Aorta (tissue), 5 donors: ENCODE measurements at places on chromosomes 16 and 17. TPM values are rescaled to one million over a fixed set of nuclear protein-coding genes. Genes with fewer than 3 reads are reported as not detected.

DNA sequence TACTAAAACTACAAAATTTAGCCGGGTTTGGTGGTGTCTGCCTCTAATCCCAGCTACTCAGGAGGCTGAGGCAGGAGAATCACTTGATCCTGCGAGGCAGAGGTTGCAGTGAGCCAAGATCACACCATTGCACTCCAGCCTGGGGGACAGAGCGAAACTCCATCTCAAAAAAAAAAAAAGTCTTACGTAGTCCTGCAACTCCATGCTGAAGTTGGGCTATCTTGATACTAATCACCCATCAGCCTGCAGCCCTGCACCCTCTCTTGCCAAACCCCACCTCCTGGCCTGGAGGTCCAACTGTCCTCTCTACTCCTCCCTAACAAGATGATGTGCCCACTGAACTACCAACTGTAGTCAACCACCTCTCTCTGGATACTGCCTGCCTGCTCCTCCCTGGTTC, 4.8 kb downstream of the TMEM170A start:
- DNase-seq = no peak

DNA sequence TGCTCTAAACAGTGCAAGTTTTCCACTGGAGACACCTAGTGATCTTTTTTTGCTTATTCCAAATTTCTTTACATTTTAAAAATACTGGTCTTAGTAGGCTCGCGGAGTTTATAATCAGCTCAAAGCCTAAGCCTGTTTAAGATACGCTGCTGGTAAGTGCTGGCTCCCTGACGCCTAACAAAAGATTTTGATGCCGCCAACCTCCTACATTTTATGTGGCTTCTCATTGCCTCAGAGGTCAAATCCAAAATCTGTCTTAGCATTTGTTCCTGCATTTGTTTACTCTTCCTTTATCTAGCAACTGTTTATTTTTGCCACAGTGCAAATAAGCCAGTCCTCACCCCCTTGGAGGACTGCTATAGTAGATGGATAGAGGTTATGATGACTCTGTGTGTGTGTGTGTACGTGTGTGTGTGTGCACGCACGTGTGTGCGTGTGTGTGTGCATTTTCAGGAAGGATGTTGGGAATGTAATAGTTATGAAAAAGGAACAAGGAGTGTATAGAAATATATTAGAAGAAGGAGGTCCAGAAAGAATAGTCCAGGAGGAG, 24.8 kb downstream of the HS3ST3B1 start:
- no peak for DNase-seq

The CRYM gene
- total RNA-seq = not detected

The NPIPA3 gene
- 5.4 TPM for total RNA-seq

DNA sequence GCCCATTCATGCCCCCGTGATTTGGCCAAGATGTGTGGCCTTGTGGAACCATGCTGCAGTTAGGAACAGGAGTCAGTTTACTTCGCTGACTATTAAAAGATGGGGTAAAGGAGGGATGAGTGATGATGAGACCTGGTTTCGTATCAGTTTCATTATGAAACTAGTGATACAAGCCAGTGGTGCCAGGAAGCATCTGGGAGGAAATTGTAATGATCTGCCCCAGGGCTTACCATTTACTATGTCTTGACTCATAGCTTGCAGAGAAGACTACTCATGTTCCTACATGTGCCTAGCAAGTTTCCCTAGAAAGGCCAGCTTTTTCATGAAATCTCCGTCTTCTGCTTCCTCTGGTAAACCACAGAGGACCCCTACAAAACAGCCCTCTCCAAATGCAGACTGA, 23.2 kb downstream of the CDH3 start:
- no peak for DNase-seq

The GPRC5B gene
- total RNA-seq = 10.3 TPM

DNA sequence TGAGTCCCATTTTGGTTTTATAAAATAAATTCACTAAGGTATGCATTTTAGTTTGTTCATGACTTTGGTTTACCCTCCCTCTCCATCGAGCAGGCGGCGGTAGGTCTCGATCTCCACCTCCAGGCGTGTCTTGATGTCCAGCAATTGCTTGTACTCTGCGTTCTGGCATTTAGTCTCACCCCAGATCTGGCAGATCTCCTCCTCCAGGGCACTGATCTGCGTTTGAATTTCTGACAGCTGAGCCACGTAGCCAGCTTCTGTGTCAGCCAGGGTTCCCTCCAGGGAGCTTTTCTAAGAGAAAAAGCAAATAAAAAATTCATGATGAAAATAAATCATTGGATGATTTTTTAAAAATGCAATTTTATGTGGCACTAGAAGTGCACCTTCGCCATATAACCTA, 4.2 kb downstream of the KRT24 start:
- DNase-seq = no peak

The GGT6 gene
- total RNA-seq = not detected

GRCh38 chr17:82446649-82447048, 3.9 kb downstream of the CYBC1 start:
- DNase-seq = no peak

GRCh38 chr17:71505981-71506380, 614.8 kb upstream of the SOX9 start:
- DNase-seq = no peak

The FOXF1 gene
- 0.88 TPM for total RNA-seq

DNA sequence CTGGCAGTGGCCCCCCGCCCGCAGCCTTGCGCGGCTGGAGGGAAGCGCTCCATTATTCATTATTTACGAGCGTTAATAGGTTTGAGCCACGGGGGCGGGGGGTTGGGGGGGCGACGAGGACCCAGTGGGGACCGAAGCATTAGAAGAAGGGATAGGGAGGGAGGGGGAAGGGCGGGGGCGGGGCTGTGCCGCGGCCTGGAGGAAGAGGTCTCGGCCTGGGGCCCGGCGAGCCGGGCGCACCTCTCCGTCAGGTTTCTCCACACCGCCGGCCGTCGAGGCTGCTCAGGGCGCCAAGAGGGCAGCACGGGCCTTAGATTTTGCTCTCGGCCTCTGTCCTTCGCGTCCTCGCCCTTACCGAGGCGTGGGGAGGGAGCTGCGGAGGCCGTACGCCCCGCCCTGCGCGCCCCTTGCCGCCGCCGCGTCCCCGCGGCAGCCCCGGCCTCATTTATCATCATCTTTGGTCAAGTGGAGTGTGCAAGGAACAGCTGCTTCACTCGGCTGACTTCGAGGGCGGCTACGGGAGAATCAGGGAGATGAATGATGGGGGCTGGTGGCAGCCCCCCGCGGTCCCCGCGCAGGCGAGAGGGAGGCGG, 54.2 kb downstream of the SREBF1 start:
- DNase-seq = no peak

- no peak for DNase-seq
Observed at GRCh38 chr16:86854058-86854621, 275.8 kb downstream of the FOXL1 start.

The IL17C gene
- not detected for total RNA-seq

The CD7 gene
- total RNA-seq = 2.6 TPM
